Effector memory CD4-positive, alpha-beta T cell (primary cell): ENCODE measurements at places on chromosomes 11 and 22.

- no peak overlapping the region for H3K4me3 ChIP-seq
- H3K4me1 ChIP-seq = no peaks in the 10 kb centered on the region
- no peaks in the 10 kb centered on the region for H3K36me3 ChIP-seq
- H3K27ac ChIP-seq = no peak overlapping the region
- no peaks in the 10 kb centered on the region for H3K27me3 ChIP-seq
These were observed 41.2 kb upstream of the ATXN10 start for GRCh38 chr22:45630436-45630835.

- H3K27ac ChIP-seq = no peak overlapping the region
- no peaks in the 10 kb centered on the region for H3K4me1 ChIP-seq
These were observed 20.1 kb upstream of the MCHR1 start for GRCh38 chr22:40659166-40659565.

DNA sequence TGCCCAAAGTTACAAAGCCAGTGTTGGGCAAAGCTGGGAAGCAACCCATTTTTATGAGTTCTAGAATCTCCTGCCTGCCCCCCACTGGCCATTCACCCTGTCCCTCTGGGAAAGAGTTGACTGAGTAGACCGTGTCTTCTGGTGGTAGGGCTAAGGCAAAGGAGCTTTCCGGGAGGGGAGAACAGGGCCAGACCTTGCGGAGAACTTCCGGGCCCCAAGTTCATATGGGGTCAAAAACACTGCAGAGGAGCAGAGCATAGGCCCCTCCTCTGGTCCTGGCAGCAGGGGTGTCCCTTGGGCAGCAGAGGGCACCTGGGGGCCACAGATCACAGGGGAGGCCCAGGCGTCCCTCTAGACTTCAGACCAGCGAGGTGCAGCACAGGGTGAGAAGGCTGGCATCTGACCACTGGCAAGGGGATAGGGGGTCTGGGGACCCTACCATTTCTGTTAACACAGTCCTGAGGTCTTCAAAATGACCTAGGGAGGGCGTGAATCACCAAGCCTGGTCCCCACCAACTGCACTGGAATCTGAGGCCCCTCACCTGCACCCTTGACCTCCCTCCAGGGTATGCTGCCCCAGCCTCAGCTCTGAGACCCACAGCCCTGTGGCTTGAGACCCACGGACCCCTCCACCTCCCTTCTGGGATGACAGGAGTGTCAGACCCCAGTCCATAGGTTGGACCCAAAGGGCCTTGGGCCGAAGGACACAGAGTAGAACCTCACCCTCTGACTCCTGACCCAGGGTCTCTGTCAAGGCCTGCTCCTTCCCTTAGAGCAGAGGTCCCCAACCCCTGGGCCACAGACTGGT lies 1.3 kb upstream of the ARAP1 start:
- no peak overlapping the region for H3K27ac ChIP-seq
- H3K27me3 ChIP-seq = no peaks in the 10 kb centered on the region
- no peaks in the 10 kb centered on the region for H3K36me3 ChIP-seq
- no peak for DNase-seq

DNA sequence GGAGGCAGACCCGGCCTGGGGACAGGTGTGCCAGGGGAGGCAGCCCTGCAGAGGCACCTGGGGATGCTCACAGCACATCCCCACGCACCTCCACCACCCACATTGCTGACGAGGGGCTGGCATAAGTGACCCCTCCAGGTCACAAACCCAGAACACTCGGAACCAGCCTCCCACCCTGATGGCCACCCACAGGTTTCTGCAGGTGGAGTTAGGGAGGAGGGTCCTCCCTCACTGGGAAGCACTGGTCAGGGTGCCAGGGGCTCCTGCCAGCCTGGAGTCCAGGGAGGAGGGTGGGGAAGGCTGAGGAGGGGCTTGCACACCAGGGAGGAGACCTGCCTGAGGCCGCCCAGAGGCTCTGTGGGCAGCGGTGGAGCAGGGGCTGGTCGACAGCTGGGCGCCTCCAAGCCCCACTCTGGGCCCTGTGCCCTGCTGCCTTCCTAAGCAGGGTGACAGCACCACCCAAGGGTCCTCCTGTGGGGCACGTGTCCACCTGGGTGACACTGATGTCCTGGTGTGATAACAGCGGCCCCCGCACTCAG lies 51.0 kb upstream of the CARS1 start:
- DNase-seq = no peak
- no peaks in the 10 kb centered on the region for H3K36me3 ChIP-seq
- no peak overlapping the region for H3K27ac ChIP-seq
- no peak overlapping the region for H3K4me3 ChIP-seq
- H3K27me3 ChIP-seq = no peaks in the 10 kb centered on the region
- H3K4me1 ChIP-seq = no peaks in the 10 kb centered on the region

DNA sequence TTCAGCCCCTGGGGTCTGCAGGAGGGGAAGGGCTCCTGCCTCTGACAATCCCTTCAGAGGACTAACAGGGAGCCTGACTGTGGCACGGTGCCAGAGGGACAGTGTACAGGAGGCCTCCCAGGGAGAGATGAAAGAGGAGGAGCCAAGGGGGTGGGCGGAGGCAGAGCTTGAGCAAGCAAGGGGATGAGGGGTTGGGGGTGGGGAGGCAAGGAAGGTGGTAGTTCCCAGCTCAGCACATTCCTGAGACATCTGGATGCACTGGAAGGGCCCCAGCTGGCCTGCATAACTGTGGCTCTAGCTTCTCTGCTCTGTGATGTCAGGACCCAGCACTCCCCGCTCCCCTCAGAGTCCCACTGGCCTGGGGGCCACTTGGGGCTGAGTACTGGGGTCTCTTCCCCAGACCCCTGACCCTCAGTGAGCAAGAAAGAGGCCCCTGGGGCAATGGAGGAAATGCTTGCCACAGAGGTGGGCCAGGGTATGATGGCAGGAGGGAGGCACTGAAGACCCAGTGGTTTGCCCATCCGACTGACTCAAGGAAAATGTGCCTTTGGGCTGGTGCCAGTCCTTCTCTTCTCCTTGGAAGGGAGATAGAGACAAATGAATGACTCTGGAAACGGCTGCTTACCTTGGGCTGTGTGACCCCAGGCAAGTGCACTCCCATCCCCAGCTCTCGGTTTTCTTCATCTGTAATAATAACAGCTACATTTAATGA lies 13.3 kb downstream of the CREB3L1 start:
- no peaks in the 10 kb centered on the region for H3K36me3 ChIP-seq
- no peak overlapping the region for H3K27ac ChIP-seq
- DNase-seq = no peak
- no peaks in the 10 kb centered on the region for H3K27me3 ChIP-seq
- H3K4me3 ChIP-seq = no peak overlapping the region

DNA sequence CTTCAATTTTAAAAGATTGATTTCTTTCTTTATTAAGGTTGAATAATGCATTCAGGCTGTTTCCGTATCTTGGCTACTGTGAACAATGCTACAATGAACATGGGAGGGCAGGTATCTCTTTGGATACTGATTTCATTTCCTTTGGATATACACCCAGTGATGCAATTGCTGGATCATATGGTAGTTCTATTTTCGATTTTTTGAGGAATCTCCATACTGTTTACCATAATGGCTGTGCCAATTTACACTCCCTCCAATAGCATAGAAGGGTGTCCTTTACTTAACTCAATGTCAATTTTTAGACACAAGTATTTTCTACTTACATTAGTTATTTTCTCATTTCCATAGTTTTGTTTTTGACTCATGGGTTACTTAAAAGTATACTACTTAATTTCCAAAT lies 8.0 kb downstream of the RTCB start:
- H3K4me3 ChIP-seq = no peak overlapping the region
- H3K27ac ChIP-seq = no peak overlapping the region
- no peaks in the 10 kb centered on the region for H3K27me3 ChIP-seq
- peaks cover 70% of the 10 kb centered on the region for H3K36me3 ChIP-seq
- H3K4me1 ChIP-seq = no peaks in the 10 kb centered on the region

DNA sequence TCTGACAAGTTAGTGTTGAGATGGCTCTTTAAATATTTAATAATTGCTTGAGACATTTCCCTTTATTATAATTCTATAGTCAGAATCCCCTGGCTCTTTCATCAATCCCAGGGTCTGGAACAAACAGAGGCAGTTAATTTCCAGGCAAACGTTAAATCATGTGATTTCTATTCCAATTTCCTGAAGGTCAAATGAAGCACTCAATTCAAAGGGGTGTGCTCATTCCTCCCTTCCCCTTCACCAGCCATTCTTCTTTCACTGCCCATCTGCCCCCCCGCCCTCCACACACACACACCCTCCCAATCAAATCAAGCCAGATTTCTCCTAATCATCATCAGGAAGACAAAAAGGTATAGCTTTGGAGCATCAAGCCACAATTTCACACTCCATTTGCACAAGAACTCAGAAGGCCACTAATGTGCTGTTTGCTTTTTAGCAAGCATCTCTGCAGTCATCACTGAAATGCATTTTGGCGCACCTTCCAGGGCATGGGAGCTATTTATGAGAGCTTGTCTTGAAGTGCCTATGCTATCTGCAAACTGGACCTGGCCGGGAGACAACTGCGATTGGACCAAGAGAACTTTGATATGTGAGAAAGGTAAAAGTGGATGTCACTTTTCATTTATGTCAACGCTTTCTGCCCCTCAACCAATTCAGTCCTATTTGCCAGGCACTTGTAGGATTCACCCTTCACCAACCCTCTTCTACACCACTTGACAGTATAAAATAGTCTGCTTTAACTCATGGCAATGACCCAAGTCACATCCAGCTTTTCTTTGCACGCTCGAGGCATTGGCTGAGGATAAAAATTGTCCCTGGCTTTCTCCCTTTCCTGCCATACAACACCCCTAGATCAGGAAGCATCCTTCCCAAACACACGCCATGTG lies 315.1 kb upstream of the API5 start:
- H3K4me3 ChIP-seq = no peak overlapping the region
- DNase-seq = no peak
- H3K36me3 ChIP-seq = no peaks in the 10 kb centered on the region
- H3K27ac ChIP-seq = no peak overlapping the region
- H3K4me1 ChIP-seq = no peaks in the 10 kb centered on the region

- no peak overlapping the region for H3K27ac ChIP-seq
- no peak for DNase-seq
- H3K36me3 ChIP-seq = no peaks in the 10 kb centered on the region
- H3K4me3 ChIP-seq = no peak overlapping the region
These were observed 22.6 kb downstream of the IZUMO1R start for GRCh38 chr11:94326947-94327346.

DNA sequence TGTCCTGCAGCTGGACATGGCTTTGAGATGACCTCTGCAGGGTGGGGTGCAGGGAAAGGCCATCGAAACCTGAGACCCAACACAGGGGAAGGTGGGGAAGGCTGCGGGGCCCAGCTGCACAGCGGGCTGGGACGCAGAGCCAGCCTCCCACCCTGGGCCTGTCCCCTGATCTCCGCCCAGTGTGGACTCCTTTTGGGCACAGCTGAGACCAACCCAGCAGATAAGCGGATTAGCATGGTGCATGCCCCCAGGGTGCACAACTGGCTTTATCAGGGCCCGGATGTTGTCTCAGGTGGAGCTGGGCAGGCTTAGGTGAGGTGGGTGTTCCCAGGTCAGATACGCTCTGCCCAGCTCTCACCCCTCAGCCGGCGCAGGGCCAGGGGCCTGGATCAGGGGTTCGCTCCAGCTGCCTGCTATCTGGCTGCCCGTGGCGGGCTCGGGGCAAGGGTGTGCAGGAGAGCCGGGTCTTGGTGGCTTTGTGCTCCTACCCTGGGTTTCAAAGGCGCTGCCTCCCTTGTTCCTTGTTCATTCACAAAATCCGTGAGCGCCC lies 28.1 kb upstream of the MUC5AC start:
- no peak overlapping the region for H3K27ac ChIP-seq
- no peaks in the 10 kb centered on the region for H3K4me1 ChIP-seq
- H3K4me3 ChIP-seq = no peak overlapping the region
- no peak for DNase-seq
- H3K27me3 ChIP-seq = no peaks in the 10 kb centered on the region

DNA sequence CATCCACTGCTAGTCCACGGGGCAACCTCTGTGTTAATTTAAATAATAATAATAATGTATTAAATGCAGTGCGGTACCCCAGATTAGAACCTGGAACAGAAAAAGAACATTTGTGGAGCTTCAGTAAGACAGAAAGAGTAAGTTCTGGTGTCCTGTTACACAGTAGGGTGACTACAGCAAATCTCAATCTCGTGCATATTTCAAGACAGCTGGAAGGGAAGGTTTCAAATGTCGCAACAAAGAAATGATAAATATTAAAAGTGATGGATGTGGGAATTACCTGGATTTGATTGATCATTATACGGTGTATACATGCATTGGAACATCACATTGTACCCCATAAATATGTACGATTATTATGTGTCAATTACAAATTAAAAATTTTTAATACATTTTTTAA lies 1.7 kb upstream of the RAC2 start:
- H3K27me3 ChIP-seq = no peaks in the 10 kb centered on the region
- peaks cover 2% of the 10 kb centered on the region for H3K36me3 ChIP-seq
- H3K27ac ChIP-seq = peak overlapping the region; percentile 87
- H3K4me1 ChIP-seq = peaks cover 26% of the 10 kb centered on the region
- H3K4me3 ChIP-seq = no peak overlapping the region

GRCh38 chr22:33921525-33922348 lies 1.5 kb upstream of the LARGE1 start:
- H3K27me3 ChIP-seq = peaks cover 19% of the 10 kb centered on the region
- no peak overlapping the region for H3K27ac ChIP-seq
- DNase-seq = no peak
- H3K36me3 ChIP-seq = no peaks in the 10 kb centered on the region
- H3K4me3 ChIP-seq = peak overlapping the region; percentile 54

GRCh38 chr11:35402751-35403660 lies 16.4 kb downstream of the SLC1A2 start:
- H3K27ac ChIP-seq = no peak overlapping the region
- no peak for DNase-seq
- H3K4me3 ChIP-seq = no peak overlapping the region
- no peaks in the 10 kb centered on the region for H3K4me1 ChIP-seq
- no peaks in the 10 kb centered on the region for H3K27me3 ChIP-seq

- no peaks in the 10 kb centered on the region for H3K27me3 ChIP-seq
- H3K36me3 ChIP-seq = no peaks in the 10 kb centered on the region
- no peak for DNase-seq
- no peak overlapping the region for H3K27ac ChIP-seq
These were observed 1684.7 kb upstream of the RAG2 start for GRCh38 chr11:38282718-38283117.

DNA sequence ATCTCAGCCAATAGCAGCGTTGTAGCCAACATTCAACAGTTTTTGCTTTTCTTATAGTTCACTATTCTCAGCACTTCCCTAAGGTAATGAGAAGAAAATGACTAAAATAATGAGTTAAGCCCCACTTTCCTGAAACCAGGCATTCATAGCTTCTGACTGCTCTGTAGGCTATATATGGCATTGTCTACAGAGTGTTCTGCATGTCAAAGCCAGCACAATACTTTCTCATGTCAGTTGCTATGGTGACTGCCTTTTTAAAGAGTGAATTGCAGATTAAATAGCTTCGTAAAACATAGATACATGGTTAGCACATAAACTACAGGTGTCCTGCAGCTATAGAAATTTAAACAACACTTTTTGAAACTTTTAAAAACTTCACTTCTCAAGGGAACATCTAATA lies 1256.1 kb upstream of the CNTN5 start:
- H3K4me3 ChIP-seq = no peak overlapping the region
- H3K27me3 ChIP-seq = no peaks in the 10 kb centered on the region

DNA sequence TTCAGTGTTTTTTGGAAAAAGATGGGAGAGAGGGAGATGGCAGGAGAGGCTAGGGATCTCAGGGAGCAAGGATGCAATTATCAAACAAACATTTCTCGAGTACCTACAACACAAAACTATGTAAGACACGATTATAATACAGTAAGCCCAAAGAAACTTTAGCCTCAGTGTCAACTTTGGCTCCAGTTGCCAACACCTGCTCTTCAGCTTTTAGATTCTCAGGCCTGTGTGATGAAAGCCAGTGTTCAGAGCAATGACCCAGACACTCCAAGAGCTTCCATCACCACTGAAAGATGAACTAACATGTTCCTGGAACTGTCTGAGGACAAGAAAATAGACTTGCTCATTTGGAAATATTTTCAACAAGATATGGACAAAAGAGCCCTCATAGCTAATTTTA lies 31.4 kb upstream of the CEP295 start:
- no peaks in the 10 kb centered on the region for H3K4me1 ChIP-seq
- H3K4me3 ChIP-seq = no peak overlapping the region
- no peak for DNase-seq
- H3K27me3 ChIP-seq = no peaks in the 10 kb centered on the region
- no peak overlapping the region for H3K27ac ChIP-seq
